ENCODE measurements at places on chromosomes 3 and 15. TPM values are rescaled to one million over a fixed set of nuclear protein-coding genes. Genes with fewer than 3 reads are reported as not detected.

Gene OR4F6
- total RNA-seq = not detected

Gene HTR3E
- not detected for total RNA-seq

Gene GATM
- total RNA-seq = 91.3 TPM

Gene GUCA1C
- total RNA-seq = not detected

Gene FSIP1
- 17.5 TPM for total RNA-seq

Gene ABHD2
- 45.2 TPM for total RNA-seq

Gene HHLA2
- not detected for total RNA-seq

Gene ZNF717
- total RNA-seq = 22.0 TPM

Gene LTK
- total RNA-seq = not detected

Gene MAGI1
- total RNA-seq = 39.1 TPM

Gene GOLGA6L7
- total RNA-seq = not detected

Gene UBE2E2
- total RNA-seq = 54.2 TPM

Gene LNP1
- total RNA-seq = 11.0 TPM

Gene TRH
- 4.1 TPM for total RNA-seq

Gene SEMA3G
- 4.1 TPM for total RNA-seq

Gene CLRN1
- not detected for total RNA-seq

Gene ECE2
- total RNA-seq = 3.7 TPM

Gene WDR53
- 7.3 TPM for total RNA-seq

Gene HRH1
- 2.0 TPM for total RNA-seq

Gene BHLHE40
- total RNA-seq = 2.9 TPM

Gene SLC51A
- not detected for total RNA-seq

Gene GRAMD1C
- total RNA-seq = 5.3 TPM

Gene FBXO40
- not detected for total RNA-seq

Gene GOLGA8S
- not detected for total RNA-seq

Gene NRG4
- total RNA-seq = not detected

Gene OR5K2
- total RNA-seq = not detected

Gene GTF2A2
- total RNA-seq = 28.1 TPM

Gene HCLS1
- 0.82 TPM for total RNA-seq

Gene VGLL4
- 83.2 TPM for total RNA-seq

Gene CCR3
- total RNA-seq = not detected

Gene CCDC54
- total RNA-seq = not detected

Gene IL20RB
- total RNA-seq = 0.82 TPM

Gene TMC3
- total RNA-seq = under 0.01 TPM

Gene MEGF11
- total RNA-seq = 4.5 TPM

Gene EMC7
- 22.8 TPM for total RNA-seq

Gene NR2E3
- not detected for total RNA-seq

Gene PLSCR2
- total RNA-seq = not detected

Gene FAM98B
- total RNA-seq = 37.9 TPM

Gene FAM227B
- 5.3 TPM for total RNA-seq

Gene SMCO1
- total RNA-seq = not detected

Gene TGM5
- not detected for total RNA-seq

Gene CPLX3
- 0.82 TPM for total RNA-seq

Gene B3GALNT1
- 152 TPM for total RNA-seq

Gene LEKR1
- 0.82 TPM for total RNA-seq

Gene CFAP20DC
- total RNA-seq = 2.0 TPM

Gene PSTPIP1
- 0.41 TPM for total RNA-seq

Gene CACNA2D2
- total RNA-seq = 2.4 TPM

Gene FHIT
- 1.6 TPM for total RNA-seq

Gene UPK1B
- total RNA-seq = not detected

Gene GLDN
- total RNA-seq = 2.0 TPM

Gene GPR62
- total RNA-seq = 0.41 TPM

Gene THRB
- total RNA-seq = 42.4 TPM

Gene VIPR1
- 0.41 TPM for total RNA-seq

Gene ABHD17C
- total RNA-seq = 12.6 TPM

Gene CHAC1
- 2.9 TPM for total RNA-seq

Gene MYH15
- 0.41 TPM for total RNA-seq

Gene XYLB
- total RNA-seq = 4.1 TPM

Gene CACNA2D3
- 30.6 TPM for total RNA-seq

Data from frontal cortex (tissue), 4 donors.